Hepatic stellate cell (primary cell): ENCODE measurements at places on chromosomes 3 and 15.

GRCh38 chr3:61808999-61809398 lies 247.6 kb downstream of the PTPRG start:
- no peak for DNase-seq

DNA sequence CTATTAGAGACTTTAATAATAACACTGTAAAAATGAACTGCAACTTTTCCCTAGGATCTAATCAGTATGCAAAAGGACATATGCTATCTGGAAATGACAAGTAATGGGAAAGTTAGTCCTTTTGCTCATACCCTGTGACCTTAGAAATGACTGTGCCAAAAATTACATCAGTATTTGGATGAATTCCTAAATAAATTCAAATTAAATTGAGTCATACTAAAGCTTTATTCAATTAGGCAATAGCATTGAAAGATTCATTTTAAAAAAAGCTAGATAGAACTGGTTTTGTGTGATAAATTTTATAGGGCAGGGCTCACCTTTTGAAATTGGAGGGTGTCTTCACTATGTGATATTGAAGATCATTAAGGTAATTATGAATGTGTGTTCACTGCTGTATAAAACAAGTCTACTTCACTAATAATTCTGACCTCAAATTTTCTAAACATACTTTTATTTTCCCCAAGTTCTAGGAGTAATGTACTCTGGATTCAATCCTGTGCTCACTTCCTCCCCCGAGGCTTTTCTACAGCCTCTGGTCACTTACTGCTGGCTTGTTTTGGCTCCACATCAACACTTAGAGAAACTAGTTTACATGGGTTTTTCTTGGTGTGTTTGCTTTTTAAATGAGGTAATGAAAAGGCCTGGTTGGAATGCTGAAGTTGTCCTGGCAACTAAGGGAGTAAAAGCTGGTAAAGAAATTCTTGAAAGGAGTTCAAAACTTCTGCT lies 44.4 kb upstream of the SPTSSB start:
- DNase-seq, result peak; percentile 38

- DNase-seq, result no peak
These were observed 38.4 kb upstream of the FURIN start for GRCh38 chr15:90829942-90830440.

DNA sequence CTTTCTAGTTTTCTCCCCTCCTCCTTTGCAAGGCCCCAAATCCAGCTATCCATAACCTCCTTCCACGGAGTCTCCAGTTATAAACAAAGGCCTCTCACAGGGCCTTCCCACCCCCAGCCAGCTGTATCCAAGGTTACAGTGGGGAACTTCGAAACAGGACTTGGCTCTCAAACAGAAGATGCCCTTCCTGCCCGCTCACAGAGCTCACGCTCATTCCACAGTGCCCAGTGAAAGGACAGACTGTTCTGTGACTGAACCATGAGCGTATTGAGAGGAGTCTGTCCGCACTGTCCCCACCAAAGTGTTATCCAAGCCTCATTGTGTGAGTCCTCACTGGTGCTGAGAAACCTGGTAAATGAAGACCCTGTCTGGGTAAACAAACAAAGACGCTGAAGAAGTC lies 35.4 kb downstream of the ARHGAP31 start:
- DNase-seq, result no peak

- DNase-seq, result peak; percentile 50
These were observed 97.7 kb upstream of the PHLDB2 start for GRCh38 chr3:111761309-111761795.

DNA sequence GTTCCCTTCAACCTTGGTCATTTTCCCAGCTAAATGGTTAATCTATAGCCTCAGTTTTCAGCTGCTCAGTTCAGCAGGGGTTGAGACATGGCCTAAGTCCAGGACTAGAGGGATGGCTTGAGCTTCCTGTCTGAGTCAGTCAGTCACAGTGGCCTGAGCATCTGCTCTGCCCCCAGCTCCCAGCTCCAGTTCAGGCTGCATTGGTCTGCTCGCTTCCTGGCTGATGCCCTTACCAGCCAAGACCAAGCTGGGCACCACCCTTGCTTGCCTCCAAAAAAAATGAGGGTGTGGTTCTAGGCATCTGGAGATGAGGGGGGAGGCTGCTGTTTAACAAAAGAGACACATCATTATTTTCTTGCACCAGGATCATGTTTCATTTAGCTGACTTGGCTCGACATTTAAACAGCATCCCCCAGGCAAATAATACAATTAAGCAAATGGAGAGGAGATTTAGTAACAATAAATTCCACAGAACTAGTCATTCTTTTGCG lies 70.7 kb downstream of the WNT5A start:
- DNase-seq, result peak; percentile 66

DNA sequence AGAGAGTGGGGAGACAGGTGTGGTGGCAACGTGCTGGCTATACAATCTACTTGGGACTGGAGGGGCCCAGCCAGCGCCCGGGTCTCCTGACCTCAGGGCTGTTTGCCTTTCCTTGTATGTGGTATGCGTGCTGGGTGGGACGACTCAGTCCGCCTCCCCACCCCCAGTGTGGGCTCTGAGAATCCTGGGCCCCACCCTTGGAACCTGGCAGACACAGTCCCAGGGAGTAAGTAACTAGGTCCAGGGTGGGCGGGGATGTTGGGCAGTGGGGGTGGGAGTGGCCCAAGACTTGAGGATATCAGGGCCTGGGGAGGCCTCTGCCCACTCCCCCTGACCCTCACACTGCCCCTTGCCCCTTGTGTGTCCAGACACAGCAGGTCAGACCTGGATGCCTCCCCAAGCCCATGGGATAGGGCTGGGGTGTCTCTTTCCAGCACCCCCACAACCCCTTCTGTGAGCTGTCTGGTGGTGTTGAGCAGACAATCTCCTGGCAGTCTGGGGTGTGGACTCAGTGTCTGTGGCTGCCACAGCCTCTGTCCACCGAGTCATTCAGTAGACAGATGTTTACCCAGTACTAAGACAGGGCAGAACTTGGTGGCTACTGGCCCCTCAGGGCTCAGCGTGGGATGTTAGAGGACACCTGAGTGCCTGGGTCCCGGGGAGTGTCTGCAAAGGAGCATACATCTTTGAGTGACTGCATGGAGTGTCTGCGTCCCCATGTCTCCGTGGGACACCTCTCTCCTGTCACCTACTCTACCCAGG lies 1.3 kb downstream of the CHST13 start:
- no peak for DNase-seq

DNA sequence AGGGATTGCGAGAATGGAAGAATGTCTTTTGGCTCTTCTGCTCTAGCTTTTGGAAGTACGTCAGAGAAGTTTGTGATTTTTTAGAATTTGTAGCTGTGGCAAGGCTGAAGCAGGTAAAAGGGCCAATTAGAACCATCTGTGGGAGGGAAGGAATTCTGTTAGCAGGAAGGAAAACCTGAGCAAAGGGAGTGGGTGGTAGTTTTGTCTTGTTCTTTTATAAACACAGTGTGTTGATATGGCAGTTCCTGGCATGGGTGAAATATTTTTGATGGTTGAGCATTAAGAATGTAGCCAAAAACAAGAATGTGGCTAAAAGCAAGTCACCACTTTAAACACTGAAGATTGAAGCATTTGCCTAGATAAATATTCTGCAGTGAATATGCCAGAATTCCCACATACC lies 23.8 kb downstream of the DAG1 start:
- no peak for DNase-seq

DNA sequence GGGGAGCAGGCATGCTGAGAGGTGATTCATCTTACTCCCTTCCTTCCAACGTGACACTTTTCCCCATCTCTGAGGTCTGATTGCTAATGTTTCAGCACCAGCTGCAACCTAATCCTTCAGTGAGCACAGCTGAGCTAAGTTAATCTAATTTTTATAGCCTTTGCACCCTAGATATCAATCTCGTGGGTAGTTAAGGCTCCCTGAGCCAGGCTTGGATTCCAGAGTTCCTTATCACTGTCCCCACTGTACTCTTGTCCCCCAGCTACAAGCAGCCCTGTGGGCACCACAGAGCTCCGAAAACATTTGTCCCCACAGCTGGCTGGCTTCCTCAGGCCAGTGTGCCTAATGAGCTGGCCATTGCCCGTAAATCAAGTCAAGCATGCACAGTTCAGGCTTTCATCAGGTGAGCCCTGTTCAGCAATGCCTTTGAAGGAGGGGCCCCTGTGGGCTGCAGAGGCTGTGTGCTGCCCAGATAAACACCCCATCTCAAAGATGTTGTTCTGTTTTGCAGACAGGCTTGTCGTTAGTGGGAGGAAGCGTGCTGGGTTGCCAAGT lies 376.9 kb upstream of the RASGRP1 start:
- no peak for DNase-seq

DNA sequence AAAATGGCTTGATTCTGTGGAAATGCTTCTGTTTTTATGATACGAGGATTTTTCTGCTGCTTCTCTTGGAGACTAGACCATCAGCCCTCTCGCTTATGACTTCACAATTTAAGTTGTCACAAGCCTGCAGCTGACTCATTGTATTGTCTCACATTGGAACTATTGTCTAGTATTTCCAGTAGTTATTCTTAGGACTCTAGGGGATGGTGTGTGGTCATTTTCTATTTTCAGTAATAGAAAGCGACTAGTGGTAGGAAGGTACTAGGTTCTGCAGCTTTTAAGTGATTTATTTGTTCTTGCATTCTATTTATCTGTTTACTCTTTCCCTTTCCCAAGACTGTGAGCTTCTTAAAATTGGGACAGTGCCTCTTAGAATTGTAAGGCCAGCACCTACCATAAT lies 66.3 kb upstream of the CRTC3 start:
- DNase-seq, result peak; percentile 45

GRCh38 chr3:105571005-105571404 lies 204.3 kb downstream of the ALCAM start:
- no peak for DNase-seq

DNA sequence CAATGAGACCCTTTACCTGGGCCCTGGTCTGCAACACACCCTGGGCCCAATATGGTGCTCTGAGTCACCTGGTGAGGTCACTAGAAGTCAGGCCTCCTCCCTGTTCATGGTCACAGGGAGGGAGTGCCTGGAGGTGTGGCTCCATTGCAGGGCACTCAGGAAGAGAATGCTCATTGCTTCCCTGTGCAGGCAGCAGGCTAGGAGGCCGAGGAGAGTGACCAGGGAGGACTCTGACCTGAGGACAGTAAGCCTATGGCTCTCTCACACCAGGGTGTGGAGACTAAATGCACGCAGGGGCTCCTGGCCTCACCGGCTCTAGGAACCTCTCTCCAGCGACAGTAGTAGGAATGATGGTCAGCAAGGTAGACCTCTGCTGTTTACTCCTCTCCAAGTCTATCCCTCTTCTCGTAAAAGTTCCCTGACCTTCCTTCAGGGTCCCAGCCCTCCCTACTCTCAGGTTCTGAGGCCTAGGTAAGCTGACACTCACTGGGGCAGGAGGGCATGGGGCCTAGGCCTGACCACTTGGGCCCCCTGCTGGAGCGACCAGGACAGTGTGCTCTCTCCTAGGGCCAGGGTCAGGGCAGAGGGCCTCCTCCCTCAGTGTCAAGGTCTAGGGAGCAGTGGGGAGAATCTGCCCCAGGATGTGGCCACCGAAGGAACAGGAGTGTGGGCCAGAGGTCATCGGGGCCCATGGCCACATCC lies 9.6 kb upstream of the SLCO2A1 start:
- no peak for DNase-seq

DNA sequence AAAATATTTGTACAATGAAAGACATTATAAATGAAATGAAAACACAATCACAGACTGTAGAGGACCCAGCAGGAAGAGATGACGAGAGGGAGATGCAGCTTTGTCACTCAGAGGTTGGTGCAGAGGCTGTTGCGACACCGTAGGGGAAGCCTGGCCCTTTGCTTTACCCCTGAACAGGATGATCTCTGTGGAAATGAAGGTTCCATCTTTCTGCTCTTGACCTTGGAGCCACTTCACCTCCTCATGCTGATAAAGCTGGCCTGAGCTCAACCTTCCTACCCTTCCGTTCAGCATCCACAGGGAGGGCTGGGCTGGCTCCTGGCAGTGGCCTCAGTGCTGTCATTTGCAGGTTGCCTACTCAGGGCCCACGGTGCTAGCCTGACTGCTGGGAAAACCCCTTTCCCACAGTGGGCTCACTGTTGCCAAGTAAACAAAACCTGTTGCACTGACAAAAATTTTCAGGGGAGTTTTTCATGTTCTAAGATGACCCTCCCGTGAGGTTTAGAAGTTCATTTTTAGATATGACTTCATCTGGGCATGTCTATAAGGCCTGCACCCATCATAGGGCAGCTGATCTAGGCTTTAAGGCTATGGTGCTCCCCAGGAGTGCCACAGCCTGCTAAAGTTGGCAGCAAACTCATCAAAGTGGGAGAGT lies 3.0 kb upstream of the CD80 start:
- DNase-seq, result no peak

- DNase-seq, result peak; percentile 76
These were observed 1.8 kb upstream of the RPP25 start for GRCh38 chr15:74958320-74958907.

GRCh38 chr3:14118400-14119381 lies 6.0 kb downstream of the CHCHD4 start:
- DNase-seq, result no peak

- DNase-seq, result no peak
These were observed 78.5 kb downstream of the OCA2 start for GRCh38 chr15:28020644-28021043.

DNA sequence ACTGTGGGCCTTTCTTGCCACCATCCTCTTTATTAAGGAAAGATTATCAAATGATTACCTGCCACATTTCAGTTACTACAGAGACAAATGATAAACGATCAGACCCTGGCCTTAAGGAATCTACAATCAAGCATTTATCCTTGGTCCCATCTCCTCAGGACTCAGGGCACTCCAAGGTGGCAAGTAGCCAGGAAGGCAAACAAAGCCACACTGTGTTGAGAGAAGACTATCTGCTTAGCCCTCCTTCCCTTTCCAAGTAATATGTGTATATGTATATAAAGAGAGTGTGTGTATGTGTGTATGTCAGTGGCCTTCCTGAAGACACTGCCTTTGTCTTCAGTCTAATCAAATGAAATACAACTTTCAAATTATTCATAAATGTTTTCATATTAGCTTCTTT lies 490.1 kb upstream of the ATP11B start:
- DNase-seq, result no peak

GRCh38 chr3:23389686-23390085 lies 186.6 kb downstream of the UBE2E2 start:
- DNase-seq, result no peak

- no peak for DNase-seq
These were observed 726 bp upstream of the PROK2 start for GRCh38 chr3:71785532-71786216.
